BJ (cell line): ENCODE measurements at places on chromosomes 2 and 18.

DNA sequence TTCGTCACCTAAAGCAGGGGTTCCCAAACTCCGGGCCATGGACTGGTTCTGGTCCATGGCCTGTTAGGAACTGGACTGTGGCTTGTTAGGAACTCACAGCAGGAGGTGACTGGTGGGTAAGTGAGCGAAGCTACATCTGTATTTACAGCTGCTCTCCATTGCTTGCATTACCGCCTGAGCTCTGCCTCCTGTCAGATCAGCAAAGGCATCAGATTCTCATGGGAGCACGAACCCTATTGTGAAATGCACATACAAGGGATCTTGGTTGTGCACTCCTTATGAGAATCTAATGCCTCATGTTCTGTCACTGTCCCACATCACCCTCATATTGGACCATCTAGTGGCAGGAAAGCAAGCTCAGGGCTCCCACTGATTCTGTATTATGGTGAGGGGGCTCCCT is 217.0 kb downstream of the ZFP36L2 start:
- DNase-seq: no peak

- DNase-seq: no peak
Observed at GRCh38 chr18:41021089-41021488, 933.9 kb upstream of the PIK3C3 start.

- DNase-seq: no peak
Observed at GRCh38 chr2:175025946-175026345, 20.8 kb upstream of the CHN1 start.

DNA sequence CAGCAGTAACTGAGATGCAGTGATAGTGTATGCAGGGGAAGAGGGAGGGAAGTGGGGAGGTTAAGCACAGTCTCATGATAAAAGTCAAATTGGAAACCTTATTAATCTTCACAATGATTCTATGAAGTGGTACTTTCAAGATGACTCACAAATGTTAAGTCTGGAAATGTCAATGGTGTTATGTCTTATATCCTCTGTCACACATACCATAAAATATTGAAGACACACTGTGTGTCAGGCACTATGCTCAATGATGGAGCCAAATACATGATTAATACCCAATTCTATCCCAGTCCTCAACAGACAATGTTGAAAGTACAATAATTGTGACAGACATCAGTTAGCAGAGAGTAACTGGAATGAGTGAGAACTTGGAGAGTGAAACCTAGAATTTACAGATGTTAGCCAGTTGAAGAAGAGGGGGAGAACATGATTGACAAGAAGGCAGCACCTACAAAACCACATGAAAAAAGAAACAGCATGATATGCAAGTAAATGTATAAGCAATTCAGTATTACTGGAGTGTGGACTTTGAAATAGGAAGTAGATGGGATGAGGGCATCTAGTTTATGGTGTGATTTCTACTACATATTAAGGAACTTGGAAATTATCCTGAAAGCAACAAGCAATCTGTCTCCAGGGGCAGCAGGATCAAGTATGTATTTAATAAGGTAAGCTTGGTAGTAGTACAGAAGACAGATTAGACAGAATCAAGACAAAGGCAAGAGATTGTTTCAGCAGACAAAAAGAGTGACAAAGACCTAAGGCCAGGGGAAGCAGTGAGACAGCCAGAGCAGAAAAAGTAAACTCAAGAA is 107.6 kb downstream of the STRN start:
- no peak for DNase-seq
